ENCODE measurements at places on chromosomes 5 and 9. TPM values are rescaled to one million over a fixed set of nuclear protein-coding genes. Genes with fewer than 3 reads are reported as not detected.

DNA sequence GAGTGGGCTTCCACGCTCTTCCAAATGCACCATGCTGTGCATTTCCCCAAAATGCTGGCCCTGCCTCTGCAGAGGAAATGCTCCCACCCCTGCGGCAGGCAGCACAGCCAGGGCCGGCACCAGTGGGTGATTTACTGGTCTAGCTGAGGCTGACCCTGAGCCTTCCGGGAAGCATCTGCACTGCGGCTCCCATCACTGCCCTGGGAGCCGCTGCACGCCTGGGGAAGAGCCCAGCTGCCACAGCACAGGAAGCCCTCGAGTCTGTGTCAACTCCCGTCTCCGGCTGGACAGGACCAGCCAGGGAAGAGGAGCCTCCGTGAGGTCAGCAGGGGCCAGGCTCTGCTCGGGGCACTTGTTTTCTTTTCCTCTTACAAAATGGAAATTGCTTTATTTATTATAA lies 25.1 kb upstream of the EEIG1 start:
- H3K27ac ChIP-seq: no peak overlapping the region
- no peak for DNase-seq
- H3K4me1 ChIP-seq: peaks cover 7% of the 10 kb centered on the region
- H3K36me3 ChIP-seq: no peaks in the 10 kb centered on the region

CCDC171 gene
- total RNA-seq: 4.6 TPM

- H3K4me3 ChIP-seq: no peak overlapping the region
Measured at GRCh38 chr9:71652480-71652879, 115.8 kb downstream of the CEMIP2 start.

DNA sequence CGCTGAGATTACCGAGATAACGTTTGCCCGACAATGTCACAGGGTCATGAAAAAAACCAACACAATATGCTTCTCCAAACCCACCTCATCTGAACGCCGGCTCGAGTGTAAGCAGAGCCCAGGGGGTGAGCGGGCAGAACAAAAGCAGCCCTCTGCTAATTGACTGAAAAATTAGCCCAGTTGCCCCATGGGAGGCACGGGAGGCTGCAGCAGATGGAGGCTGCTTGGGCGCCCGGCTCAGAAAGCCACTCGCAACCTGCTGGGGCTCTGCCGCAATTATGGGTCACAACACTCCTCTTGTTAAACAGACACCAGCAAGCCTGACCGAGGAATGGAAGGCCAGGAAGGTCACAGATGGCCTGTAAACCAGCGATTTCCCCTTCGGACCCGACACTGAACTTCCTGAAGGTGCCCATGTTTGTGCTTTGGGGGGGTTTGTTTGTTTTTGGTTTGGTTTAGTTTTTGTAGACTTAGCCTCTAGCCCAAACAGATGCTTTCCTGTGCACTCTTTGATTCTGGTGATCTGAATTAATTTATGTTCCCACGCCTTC lies 104.6 kb upstream of the IRX1 start:
- no peak for DNase-seq
- no peak overlapping the region for H3K4me3 ChIP-seq
- H3K27me3 ChIP-seq: no peaks in the 10 kb centered on the region
- H3K36me3 ChIP-seq: no peaks in the 10 kb centered on the region
- no peaks in the 10 kb centered on the region for H3K4me1 ChIP-seq

GRCh38 chr9:129317179-129318011 lies 139.3 kb upstream of the IER5L start:
- peaks cover 2% of the 10 kb centered on the region for H3K27me3 ChIP-seq
- no peak overlapping the region for H3K27ac ChIP-seq
- H3K4me3 ChIP-seq: no peak overlapping the region
- DNase-seq: peak; percentile 49
- H3K4me1 ChIP-seq: peaks cover 17% of the 10 kb centered on the region
- no peaks in the 10 kb centered on the region for H3K36me3 ChIP-seq

GRCh38 chr5:39083968-39084367 lies 9.8 kb upstream of the RICTOR start:
- no peak overlapping the region for H3K27ac ChIP-seq
- H3K4me1 ChIP-seq: no peaks in the 10 kb centered on the region
- H3K4me3 ChIP-seq: no peak overlapping the region
- H3K27me3 ChIP-seq: no peaks in the 10 kb centered on the region
- DNase-seq: no peak

- H3K36me3 ChIP-seq: no peaks in the 10 kb centered on the region
- no peaks in the 10 kb centered on the region for H3K4me1 ChIP-seq
- H3K4me3 ChIP-seq: no peak overlapping the region
- no peak overlapping the region for H3K27ac ChIP-seq
- DNase-seq: no peak
Measured at GRCh38 chr9:131885144-131885609, 145.3 kb upstream of the RAPGEF1 start.

TLX3 gene
- not detected for total RNA-seq

- no peaks in the 10 kb centered on the region for H3K27me3 ChIP-seq
- no peaks in the 10 kb centered on the region for H3K36me3 ChIP-seq
- H3K4me1 ChIP-seq: no peaks in the 10 kb centered on the region
- no peak overlapping the region for H3K4me3 ChIP-seq
- no peak overlapping the region for H3K27ac ChIP-seq
Measured at GRCh38 chr5:99621772-99622681, 693.2 kb upstream of the CHD1 start.

- DNase-seq: peak; percentile 44
- H3K36me3 ChIP-seq: no peaks in the 10 kb centered on the region
- no peak overlapping the region for H3K4me3 ChIP-seq
- no peak overlapping the region for H3K27ac ChIP-seq
Measured at GRCh38 chr9:72476617-72477437, 44.6 kb upstream of the TMC1 start.

DNA sequence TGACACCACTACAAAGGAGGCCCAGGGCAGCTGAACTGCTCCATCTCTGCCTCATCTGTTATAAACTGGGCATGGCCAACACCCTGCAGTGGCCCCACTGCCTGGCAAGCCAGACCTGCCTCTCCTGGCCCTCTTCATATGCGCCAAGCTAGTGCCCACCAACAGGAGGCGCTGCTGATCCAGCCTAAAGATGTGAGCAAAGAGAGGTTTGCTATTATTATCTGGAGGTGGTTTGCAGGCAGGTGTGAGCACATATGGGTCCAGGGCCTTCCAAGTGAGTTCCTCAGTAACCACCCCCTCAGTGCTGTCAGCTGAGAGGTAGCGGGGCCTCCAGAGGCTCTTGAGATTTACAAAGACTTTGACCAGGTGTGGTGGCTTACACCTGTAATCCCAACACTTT lies 232.2 kb downstream of the SYK start:
- DNase-seq: no peak
- peaks cover 4% of the 10 kb centered on the region for H3K27me3 ChIP-seq
- H3K27ac ChIP-seq: no peak overlapping the region
- no peaks in the 10 kb centered on the region for H3K36me3 ChIP-seq
- peaks cover 16% of the 10 kb centered on the region for H3K4me1 ChIP-seq
- H3K4me3 ChIP-seq: no peak overlapping the region

DNA sequence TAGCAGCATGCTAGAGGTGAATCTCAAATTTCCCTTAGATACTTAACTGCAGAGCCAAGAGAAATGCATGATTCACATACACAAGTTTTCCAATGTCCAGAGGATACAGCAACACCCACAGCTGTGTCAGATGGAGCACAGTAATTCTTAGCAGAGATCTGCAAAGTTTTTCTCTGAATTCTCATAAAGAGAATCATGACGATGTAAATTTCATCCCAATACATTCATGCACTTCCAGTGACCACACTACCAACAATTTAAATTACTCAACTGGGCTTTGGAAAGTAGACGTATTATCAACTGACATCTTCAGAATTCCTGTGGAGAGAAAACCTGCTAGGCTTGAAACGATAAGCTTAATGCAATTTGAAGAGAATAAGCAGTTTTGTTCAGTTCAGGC lies 378.8 kb upstream of the TLE4 start:
- H3K27ac ChIP-seq: no peak overlapping the region
- H3K36me3 ChIP-seq: no peaks in the 10 kb centered on the region
- no peak overlapping the region for H3K4me3 ChIP-seq
- no peaks in the 10 kb centered on the region for H3K4me1 ChIP-seq
- no peaks in the 10 kb centered on the region for H3K27me3 ChIP-seq

DNA sequence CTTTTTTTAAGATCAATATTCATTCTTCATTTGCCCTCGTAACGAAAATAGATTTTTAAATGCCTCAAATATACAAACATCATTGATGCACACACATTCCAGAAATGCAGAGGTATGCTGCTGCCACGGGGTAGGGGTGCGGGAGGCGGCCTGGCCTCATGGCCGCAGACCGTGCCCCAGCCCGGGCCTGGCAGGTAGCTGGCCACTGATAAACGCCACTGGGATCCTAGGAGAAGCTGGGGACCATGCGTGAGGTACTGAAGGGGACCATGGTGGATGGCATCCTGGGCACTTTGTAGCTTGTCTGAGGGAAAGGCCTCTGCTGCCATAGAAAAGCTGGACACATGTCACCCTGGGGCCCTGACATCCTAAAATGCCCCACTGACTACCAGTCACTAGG lies 6.5 kb downstream of the ORM2 start:
- no peaks in the 10 kb centered on the region for H3K27me3 ChIP-seq
- H3K27ac ChIP-seq: no peak overlapping the region
- no peaks in the 10 kb centered on the region for H3K4me1 ChIP-seq
- H3K36me3 ChIP-seq: peaks cover 9% of the 10 kb centered on the region
- no peak for DNase-seq

GARIN3 gene
- not detected for total RNA-seq

GRCh38 chr9:133944746-133945135 lies 47.4 kb downstream of the VAV2 start:
- H3K4me3 ChIP-seq: no peak overlapping the region
- DNase-seq: peak; percentile 95
- no peaks in the 10 kb centered on the region for H3K27me3 ChIP-seq

- no peak overlapping the region for H3K4me3 ChIP-seq
- H3K27ac ChIP-seq: no peak overlapping the region
- DNase-seq: no peak
- no peaks in the 10 kb centered on the region for H3K27me3 ChIP-seq
Measured at GRCh38 chr9:117018966-117019617, 332.0 kb downstream of the TRIM32 start.

DNA sequence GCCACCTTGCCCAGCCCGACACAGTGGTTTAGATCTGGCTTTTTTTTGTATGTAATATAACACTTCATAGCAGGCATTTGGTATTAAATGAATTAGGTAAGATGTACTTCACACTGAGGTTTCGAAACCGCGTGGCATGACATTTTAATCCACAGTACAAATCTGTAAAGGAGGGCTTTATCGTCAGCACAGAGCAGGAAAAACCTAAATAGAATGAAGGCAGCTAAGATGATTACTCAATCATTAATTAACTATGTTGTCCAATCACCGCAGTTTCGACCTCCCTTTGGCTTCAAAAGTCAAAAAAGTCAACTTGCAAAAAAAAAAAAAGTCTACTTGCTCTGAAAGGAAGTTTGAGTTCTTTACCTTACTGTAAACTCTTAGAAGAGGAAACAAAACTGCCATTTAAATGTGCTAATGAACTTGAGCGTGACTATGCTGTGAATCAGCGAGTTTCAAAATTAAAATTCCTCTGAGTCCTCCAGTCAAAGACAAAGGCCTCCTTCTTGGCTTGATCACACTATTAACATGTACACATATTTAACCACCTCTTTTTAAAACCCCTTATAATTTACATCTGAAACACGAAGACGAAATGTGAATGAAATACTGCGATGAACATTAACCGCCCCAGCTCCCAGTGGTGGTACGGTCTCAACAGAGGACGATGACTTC lies 698 bp upstream of the SEC24A start:
- peak overlapping the region; percentile 98 for H3K27ac ChIP-seq
- H3K36me3 ChIP-seq: no peaks in the 10 kb centered on the region
- H3K4me3 ChIP-seq: peak overlapping the region; percentile 94

TNC gene
- total RNA-seq: 457 TPM

DNA sequence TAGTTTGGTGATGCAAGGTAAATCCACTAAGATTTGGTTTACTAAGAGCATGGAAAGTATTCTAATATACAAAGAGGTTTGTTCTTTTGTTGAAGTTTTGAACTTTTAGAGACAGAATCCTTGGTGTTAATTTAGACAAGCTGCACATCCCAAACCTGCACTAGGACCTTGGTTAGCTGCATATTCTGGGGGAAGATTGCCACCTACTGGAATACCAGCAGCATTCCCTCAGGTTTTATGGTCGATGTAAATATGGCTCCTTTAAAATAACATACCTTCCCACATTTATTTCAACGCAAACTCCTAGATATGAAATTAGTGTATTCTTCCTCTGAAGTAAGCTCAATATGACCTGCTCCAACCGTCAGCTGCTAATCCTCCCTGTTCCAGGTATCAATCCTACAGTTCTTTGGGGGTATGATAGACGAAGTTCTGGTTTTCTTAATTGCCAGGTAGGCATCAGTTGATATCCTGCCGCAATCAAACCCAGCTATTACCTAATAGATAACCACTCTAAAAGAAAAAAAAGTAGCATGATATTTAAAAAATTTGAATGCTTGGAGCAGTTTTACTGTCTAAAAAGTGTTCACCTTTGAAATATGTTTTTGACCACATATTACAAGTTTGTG lies 624.1 kb downstream of the ISL1 start:
- H3K27me3 ChIP-seq: no peaks in the 10 kb centered on the region
- no peaks in the 10 kb centered on the region for H3K36me3 ChIP-seq
- H3K27ac ChIP-seq: no peak overlapping the region
- no peaks in the 10 kb centered on the region for H3K4me1 ChIP-seq
- H3K4me3 ChIP-seq: no peak overlapping the region

DNA sequence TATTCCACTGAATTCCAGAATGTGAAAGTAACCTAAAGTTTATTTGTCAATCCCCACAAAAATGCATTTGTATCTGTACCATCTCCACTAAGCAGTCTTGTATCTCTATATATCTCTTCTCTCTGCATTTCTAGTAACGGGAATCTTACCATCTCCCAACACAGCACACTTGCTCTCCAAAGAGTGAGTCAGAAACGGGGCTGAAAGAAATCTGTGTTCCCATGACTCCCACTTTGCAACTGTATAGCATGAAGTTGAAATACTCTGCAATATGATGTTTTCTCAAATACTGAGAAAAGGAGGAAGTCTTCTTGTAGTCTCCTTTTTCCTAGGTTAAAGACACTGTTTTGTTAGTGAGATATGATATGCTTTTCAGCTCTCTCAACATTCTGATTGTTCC lies 848.8 kb upstream of the ACO1 start:
- H3K36me3 ChIP-seq: no peaks in the 10 kb centered on the region
- H3K27me3 ChIP-seq: no peaks in the 10 kb centered on the region
- H3K27ac ChIP-seq: no peak overlapping the region

GRCh38 chr9:128892221-128892921 lies 10.4 kb downstream of the LRRC8A start:
- peaks cover 18% of the 10 kb centered on the region for H3K36me3 ChIP-seq
- no peak overlapping the region for H3K4me3 ChIP-seq
- H3K27ac ChIP-seq: peak overlapping the region; percentile 80
- H3K4me1 ChIP-seq: peaks cover 20% of the 10 kb centered on the region
- DNase-seq: peak; percentile 94

DNA sequence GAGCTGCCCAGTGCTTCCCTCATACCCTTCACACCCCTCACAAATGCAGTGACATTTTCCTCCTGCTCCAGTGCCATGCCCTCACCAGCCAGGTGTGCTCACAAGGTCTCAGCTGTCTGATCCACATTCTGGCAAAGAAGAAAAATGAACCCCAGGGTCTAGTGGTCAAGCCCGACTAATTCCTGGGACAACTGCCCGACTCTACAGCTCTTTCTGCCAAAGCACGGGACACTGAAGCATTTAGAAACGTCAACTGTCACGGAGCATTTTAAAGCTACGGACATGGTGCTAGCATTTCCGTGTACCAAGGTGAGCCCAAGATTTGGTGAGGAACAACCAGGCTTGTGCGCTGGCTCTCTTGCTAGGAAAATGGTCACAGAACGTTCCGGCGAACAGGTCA lies 56.8 kb upstream of the PHYKPL start:
- H3K4me1 ChIP-seq: no peaks in the 10 kb centered on the region
- no peak overlapping the region for H3K27ac ChIP-seq
- H3K27me3 ChIP-seq: no peaks in the 10 kb centered on the region
- no peaks in the 10 kb centered on the region for H3K36me3 ChIP-seq
- DNase-seq: no peak
- H3K4me3 ChIP-seq: no peak overlapping the region

All from fibroblast of lung (primary cell).